ENCODE measurements at places on chromosomes 6 and 20. TPM values are rescaled to one million over a fixed set of nuclear protein-coding genes. Genes with fewer than 3 reads are reported as not detected.

DNAH8 gene
- total RNA-seq: not detected

C20orf204 gene
- total RNA-seq: 0.19 TPM

MAS1L gene
- total RNA-seq: not detected

PRDM1 gene
- total RNA-seq: 4.2 TPM

TRERF1 gene
- 10.0 TPM for total RNA-seq

MPIG6B gene
- not detected for total RNA-seq

HTR1B gene
- 0.07 TPM for total RNA-seq

PPDPF gene
- 248 TPM for total RNA-seq

RAET1L gene
- total RNA-seq: 0.58 TPM

RBM24 gene
- total RNA-seq: 13.1 TPM

ZC2HC1B gene
- not detected for total RNA-seq

TMC2 gene
- not detected for total RNA-seq

TAPBP gene
- 43.6 TPM for total RNA-seq

Measured in A549 treated with DMSO at 1 μM for 4 hours (cell line).